ENCODE measurements at places on chromosomes 16 and 17. TPM values are rescaled to one million over a fixed set of nuclear protein-coding genes. Genes with fewer than 3 reads are reported as not detected.

- DNase-seq: peak; percentile 69
Observed at GRCh38 chr16:71883168-71883848, 674 bp downstream of the ZNF821 start.

- DNase-seq: no peak
Observed at GRCh38 chr16:71954699-71955195, 45.5 kb downstream of the PKD1L3 start.

GRCh38 chr17:55435408-55435807 is 13.8 kb upstream of the MMD start:
- no peak for DNase-seq

GRCh38 chr16:81158964-81159363 is 62.8 kb upstream of the GCSH start:
- DNase-seq: no peak

DNA sequence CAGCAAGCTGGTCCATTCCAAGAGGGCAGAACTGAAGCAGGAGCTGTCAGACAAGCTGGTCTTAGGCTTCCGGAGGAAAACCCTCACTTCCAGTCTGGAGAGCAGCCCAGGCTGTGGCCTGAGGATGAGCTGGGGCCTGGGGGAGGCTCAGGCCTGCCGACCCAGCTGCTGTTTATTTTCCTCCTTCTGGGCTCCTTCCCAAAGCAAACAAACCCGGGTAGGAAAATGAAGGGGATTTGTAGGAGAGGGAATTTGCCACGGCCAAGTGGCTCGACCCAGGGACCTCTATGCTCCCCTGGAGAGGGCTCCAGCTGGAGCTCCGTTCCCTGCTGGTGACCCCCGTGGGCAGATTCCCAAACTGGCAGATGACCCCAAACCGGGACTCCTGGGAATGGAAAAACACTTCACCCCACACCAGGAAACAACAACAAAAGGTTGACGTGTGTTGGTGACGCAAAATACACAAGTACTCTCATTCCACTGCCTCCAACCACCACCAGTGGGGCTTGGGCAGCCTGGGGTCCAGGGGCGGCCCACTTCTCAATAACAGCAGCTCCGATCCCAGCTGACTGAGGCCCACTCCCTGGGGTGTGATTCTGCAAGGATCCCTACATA is 8.8 kb downstream of the JUP start:
- no peak for DNase-seq

DNA sequence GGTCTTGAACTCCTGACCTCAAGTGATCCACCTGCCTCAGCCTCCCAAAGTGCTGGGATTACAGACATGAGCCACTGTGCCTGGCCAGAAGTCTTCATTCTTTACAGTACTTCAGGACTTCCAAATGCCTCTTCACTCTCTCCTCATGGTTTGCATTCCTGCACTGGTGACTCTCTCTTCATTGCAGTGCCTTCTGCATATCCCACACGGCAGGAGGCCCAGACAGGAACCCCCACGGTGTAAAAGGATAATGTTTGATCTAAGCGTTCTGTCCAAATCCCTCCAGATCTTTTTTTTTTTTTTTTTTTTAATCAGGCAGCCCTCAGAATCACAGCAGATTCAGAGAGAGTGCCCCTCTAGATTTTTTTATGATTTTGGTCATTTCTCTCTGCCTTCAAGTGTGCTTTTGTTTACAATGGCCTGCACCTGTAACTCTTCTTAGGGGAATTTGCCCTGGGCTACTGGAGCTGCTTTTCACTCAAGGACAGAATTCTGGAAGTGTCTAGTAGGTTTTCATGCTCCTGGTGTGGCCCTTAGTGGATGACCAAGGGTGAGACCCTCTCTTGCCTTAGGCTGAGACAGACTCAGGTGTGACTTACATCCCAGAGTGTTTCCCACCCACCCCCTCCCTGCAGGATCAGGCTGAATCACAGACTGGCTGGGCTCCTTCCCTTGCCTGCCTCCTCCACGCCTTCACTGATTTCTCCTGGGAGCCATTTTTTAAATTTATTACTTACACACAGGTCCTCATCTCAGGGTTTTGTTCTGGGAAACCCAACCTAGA is 19.8 kb upstream of the NF1 start:
- DNase-seq: no peak

GRCh38 chr16:87628940-87629339 is 26.6 kb downstream of the JPH3 start:
- DNase-seq: no peak

DNA sequence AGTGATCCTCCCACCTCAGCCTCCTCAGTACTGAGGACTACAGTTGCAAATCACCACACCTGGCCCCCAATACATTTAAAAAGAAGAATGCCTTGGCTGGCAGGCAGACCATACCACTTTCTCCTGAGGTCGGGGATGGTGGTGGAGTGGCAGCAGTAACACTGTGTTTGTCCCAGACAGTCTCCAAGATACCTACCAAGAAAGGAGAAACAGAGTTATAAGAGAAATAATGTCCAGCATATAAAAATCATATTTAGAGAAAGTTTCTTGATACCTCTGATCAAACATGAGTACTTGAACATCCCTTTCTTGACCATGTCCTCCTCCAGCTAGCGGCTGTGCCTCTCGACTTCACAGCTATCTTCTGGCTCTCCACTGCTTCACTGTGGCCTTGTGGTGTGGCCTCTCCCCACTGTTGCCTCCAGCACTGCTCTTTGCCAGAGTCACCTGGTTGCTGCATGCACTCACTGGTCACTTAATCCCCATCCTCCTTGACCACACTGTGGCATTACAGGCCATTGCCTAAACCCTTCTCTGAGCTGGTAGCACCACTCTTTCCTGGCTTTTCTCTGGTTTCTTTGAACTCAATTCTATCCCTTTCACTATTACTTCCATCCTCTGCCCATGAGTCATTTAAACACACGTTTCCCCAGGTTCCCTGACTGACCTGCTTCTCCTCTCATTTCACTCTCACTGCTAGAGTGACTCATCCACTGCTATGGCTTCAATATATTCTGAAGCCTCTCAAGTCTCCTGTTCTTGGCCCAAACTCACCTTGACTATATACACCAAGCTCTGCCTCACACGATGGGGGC is 45.2 kb downstream of the XPO6 start:
- DNase-seq: peak; percentile 48

GRCh38 chr17:71966055-71966454 is 154.8 kb upstream of the SOX9 start:
- DNase-seq: no peak

DNA sequence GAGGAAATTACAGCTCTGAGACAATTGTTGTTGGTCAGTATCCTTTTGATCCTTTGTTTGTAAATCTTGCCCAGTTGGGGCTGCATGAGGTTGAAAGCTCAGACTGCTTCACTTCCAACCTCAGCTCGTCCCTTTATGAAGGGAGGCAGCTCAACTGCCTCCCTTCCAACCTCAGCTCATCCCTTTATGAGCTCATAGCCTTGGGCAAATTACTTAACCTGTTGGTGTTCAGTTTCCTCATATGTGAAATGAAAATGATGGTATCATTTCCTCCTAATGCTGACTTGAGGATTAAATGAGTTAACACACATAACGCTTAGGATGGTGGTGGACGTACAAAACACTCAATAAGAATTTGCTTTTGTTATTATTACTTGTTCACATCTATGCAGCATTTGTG is 265.1 kb downstream of the CDH13 start:
- DNase-seq: no peak

DNA sequence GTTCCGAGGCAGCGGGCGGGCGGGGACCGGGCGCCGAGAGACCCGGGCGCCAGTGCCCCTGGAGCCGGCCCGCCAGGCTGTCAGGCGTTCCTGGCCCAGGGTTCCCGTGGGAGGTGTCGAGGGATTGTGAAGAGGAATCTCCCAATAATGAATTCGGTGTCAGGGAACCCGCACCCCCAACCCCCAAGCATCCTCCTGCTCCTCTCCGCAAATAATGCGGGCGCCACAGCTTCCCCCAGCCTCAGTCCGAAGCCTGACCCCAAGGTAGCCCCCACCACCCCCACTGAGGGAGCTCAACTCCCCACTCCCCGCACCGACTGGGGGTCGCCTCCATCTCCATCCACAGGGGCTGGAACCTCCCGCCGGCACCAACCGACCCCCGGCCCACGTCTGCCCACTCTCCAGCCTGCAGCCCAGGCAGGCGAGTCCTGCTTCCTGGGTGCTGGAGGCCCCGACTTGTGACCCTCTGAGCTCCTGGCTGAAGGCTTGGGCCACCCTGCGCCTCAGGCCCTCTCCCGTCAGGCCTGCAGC is 641 bp upstream of the CASKIN1 start:
- DNase-seq: no peak

DNA sequence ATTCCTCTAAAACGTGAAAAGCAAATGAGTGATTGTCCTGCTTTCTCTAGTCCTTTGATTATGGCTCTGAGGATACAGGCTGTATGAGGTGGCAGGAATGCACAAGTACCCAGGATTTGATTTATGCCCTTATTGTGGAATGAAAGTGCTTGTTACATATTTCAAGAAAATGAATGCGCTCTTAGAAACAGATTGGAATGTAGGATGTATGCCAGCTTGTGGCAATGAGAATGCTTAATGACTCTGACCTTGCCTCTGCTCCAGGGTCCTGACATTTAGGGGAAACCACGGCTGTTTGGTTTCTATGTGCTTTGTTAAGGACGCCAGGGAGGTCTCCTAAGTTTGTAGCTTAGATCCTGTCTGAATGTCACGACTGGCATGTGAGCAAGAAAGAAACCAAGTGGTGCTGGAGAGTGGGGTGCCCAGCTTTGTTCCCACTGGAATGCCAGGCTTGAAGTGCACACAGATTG is 22.0 kb downstream of the PRCD start:
- DNase-seq: no peak

DNA sequence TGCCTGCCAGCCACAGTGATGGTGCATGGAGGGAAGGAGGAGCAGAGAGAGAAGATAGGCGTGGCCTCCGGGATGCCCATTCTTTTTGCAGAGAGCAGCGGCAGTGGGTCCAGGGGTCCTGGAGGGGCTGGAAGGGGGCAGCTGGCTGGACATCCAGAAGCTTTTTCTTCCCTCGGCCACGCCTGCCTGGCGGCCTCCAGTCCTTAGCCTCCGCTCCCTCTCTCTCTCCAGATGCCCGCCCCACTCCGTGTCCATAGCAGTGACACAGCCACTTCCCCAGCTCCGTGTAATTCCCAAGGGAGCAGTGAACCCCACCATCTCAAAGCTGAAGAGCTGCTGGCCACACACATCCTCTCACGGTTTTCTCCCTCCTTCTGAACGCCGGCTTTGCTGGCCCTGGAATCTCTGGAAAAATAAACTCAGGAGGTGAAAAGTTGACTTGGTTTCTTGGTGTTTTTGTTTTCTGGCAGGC is 26.3 kb upstream of the CDC42EP4 start:
- DNase-seq: no peak

DNA sequence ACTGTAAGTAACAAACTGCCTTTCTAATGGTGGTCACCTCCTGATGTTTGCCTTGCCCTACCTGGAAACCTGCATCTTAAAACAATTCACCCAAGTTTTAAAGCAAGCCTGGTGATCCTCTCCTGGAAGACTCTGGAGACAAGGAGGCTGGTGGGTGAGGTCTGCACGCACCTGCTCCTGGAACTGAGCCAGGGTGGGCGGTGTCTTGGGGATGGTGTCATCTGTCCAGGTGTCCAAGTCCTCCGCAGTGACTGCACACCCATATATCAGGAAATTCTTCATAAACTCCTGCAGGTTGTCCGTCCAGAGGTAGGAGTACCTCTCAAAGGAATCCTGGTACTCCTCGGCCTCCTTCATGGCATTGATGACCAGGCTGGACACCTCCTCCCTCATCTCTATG is 44.9 kb downstream of the DNAH17 start:
- DNase-seq: no peak

- no peak for DNase-seq
Observed at GRCh38 chr17:3691617-3692067, 4.3 kb downstream of the P2RX5 start.

DNA sequence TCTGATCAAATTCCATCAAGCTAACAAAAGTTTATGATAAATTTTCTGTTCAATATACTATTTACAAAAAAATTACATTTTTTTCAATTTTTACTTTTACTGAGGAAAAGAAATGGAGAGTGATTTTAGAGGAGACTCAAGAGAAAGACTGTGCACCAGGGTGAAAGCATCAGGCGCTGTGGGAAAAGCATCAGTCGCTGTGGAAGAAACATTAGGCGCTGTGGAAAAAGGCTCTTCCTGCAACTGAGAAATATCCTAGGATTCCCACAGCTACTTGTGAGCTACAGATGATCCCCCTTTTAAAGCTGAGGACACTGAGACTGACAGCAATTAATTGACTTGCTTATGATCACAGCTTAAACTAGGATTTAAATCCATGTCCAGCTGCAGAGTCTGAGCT is 4.9 kb downstream of the ANKFY1 start:
- DNase-seq: no peak

DNA sequence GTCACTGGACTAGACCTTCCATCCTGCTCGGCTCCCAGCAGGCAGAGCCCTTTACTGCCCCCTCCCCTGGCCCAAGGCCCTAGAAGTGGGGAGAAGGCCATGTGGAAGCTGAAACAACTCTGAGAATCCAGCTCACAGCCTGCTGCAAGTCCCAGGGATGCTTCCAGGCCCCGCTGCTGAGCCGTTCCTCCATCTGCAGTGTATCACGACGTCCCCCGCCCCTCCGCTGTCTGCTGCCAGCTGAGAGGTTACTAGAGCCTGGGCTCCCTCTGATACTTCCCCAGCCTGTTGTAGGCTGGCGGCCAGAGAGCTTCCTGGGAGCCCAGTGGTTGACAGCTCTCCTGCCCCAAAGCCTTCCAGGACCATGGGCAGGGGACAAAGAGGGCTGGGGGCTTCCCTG is 118.2 kb downstream of the MGAT5B start:
- DNase-seq: no peak

DNA sequence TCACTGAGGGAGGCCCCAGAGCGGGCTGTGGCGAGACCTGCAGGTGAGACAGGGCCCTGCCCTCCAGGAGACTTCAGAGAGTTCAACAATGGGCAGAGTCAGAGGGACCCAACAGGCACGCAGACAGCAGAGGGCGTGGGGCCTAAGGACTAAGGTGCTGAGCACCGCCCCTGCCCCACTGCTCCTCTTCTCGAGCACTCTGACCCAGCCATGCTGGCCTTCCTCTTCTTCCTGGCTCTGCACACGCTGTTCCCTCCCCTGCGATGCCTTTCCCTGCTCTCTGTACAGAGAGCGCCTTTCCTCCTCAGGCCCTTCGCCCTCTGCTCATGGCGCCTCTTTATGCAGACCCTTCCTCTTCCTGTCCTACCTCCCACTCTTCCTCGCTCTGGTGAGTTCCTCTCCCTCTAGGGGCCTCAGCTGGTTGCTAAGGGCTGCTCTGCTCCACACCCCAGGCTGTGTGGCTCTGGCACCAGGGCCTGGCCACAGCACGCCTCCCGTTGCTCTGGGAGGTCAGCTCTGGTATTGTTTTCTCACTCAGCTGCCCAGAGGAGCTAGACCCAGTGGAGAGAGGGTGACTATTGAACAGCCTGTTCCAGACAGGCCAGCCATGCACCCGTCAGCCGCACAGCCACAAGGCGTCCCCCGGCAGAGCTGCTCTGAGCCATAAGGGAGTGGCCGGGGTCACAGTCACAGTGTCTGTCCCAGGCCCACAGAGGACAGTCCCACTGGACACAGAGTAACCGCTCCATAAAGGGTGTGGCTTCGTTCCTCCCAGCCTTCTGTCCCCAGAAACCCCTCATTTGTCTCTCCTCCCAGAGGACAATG is 13.6 kb upstream of the RASD1 start:
- no peak for DNase-seq

Gene FBXL16
- total RNA-seq: 7.7 TPM

Gene HOXB7
- total RNA-seq: 0.44 TPM

Gene CTRB1
- total RNA-seq: not detected

Gene TBX6
- 2.3 TPM for total RNA-seq

Gene TEX2
- 11.9 TPM for total RNA-seq
